ENCODE measurements at places on chromosomes 4 and X.
A peak's percentile ranks its signal among the peaks of the same experiment; 100 is the strongest.

DNA sequence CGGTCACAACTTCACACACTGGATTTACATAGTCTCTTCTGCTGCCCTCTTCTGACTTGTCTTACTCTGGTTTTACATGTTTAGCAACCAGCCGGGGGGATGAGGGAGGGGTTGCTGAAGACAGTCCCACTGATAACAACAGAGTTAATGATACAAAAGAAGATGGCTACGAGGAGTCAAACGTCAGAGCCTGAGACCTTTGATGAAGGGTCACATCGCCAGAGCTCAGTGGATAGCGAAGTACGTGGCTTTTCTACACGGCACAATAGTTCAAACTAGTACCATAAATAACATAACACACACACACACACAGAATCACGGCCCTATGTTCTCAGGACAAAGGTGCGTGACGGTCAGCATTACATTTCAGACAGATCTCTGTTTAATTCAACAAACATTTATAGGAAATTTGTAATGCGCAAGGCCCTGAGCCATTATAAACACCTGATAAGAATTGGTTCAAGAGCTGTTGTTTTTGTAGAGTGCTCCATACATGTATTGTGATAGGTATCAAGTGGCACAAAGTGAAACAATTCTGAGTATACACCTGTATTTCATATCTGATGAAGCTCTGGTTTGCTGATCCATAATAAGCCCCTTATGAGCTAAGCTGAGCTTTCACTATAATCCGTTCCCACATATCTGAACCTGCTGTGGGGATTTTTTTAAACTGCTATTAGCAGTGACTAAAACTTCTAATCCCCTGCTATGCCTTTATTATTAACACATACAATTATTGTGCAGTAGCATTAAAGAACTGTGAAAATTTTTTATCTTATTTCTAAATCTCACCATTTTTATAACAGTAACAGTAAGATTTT is 100.0 kb downstream of the NR3C2 start:
- DNase-seq = no peak

- no peak for DNase-seq
Measured at GRCh38 chrX:104659005-104659744, 93.2 kb downstream of the IL1RAPL2 start.

DNA sequence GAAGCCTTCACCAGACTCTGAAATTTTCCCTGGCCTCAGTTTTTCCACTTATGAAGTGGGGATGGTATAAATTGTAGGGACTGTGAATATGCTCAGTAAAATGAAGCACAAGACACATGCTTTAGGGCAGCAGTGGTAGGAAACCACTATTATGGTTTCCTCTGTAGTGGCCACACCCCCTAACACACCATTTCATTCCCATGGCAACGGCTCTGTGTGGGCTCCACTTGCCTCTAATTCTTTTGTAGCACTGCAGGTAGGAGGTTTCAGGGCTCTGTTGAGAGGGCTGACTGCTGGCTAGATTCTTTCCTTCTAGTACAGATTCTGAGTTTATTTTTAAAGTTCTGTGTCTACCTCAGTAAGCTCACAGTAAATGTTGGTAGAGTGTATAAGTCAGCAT is 3.5 kb upstream of the VMA21 start:
- DNase-seq = no peak

GRCh38 chr4:56640621-56641493 is 40.2 kb downstream of the HOPX start:
- no peak for DNase-seq

GRCh38 chr4:147518846-147519767 is 38.2 kb downstream of the EDNRA start:
- DNase-seq = no peak

- DNase-seq = no peak
Measured at GRCh38 chrX:10117864-10118377, 38.9 kb upstream of the CLCN4 start.

GRCh38 chrX:110847334-110847733 is 51.7 kb upstream of the CHRDL1 start:
- peak; percentile 19 for DNase-seq

- DNase-seq = no peak
Measured at GRCh38 chr4:169941141-169941540, 85.1 kb downstream of the MFAP3L start.

DNA sequence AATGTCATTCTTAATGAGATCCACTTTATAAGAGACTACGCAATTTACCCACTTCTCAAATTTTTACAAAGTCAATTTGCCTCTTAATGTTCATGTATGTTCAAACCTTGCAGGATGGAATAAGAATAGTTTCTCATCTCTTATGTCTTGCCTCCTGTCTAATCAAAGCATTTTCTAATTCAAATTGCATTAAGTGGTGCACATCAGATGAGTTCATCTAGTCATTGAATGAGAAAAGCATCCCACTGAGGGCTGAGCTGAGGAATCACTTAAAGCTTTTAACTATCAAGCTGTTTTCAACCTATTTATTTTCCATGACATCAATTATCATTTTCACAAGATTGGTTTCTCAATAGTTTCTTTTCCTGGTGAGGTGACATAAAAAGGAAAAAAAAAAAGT is 1964.0 kb downstream of the PCDH7 start:
- no peak for DNase-seq

DNA sequence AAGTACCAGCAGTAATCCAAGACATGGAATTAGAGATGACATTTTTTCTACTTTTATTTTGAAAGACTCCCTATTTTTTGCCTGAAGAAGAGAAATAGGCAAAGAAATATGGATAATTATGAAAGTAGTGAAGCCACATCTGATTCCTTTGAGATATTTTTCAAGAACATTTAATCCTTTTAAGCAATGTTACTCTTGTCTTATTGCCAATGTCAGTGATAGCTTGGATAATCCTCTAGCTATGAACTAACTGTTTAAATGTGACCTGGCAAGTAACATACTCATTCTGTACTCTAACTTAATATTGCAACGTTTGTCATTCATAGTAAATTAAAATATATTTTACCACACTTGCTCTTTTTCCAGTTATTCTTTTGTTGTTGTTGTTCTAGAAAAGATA is 181.3 kb downstream of the VEGFC start:
- DNase-seq = no peak

- DNase-seq = no peak
Measured at GRCh38 chrX:23114241-23114640, 114.5 kb downstream of the DDX53 start.

- no peak for DNase-seq
Measured at GRCh38 chr4:145868637-145869409, 69.8 kb downstream of the ZNF827 start.

DNA sequence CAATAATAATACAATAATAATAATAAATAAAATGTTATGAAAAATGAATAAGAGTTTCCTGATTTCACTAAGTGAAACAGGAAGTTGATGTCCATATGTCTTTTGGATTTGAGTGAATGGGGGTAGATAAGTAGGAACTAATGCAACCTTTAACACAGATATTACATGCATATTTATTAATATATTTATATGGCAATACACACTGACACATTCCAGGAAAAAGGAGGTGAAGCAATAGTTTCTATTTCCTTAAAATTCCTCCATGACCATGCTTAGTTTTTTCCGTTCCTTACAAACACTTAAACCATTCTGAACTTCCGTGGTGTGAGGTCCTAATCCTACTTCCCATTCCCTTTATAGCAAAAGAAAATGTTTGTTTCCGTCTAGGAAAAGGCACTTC is 48.3 kb downstream of the ATXN3L start:
- no peak for DNase-seq

- no peak for DNase-seq
Measured at GRCh38 chr4:114537352-114537751, 61.3 kb upstream of the UGT8 start.

- DNase-seq = no peak
Measured at GRCh38 chr4:117987464-117987863, 46.8 kb upstream of the NDST3 start.

DNA sequence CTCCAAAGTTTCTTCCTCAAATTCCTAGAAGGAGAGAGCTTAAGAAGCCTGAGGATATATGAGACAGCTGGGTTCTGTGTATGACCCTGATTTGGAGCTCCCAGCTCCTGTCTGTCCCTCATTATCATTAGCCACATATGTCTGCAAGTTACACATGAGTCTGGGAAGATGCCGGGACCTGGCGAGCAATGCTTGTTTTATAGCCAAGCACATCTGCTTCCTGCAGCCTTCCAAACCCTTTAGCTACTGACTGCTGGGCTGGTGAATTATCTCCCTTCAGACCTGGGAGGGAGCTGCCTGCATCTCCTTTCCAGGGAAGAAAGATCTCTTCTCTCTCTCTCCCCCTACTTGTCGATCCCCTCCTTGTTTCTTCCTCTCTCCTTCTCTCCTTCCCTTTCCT is 556.7 kb upstream of the BOD1L1 start:
- no peak for DNase-seq

GRCh38 chrX:137823257-137823656 is 257.3 kb downstream of the ZIC3 start:
- no peak for DNase-seq

GRCh38 chr4:79831701-79832514 is 241.1 kb downstream of the ANTXR2 start:
- no peak for DNase-seq

DNA sequence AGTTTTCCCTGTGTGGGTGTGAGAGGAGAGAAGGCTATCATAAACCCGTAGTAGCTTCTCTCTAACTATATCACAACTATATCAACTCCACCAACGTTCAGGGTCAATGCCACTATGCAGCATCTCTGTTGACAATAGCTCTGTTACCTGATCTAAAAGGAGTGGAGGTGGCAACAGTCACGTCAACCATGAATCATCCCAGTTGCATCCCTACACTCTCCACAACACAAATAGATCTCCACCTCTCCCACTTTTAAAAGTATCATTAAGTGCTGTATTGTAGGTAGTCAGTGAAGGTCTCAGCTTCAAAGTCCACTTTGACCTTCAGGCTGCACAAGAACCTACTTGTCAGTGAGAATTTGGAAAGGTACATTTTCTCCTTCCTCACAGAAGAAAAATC is 600.5 kb upstream of the GRIA3 start:
- DNase-seq = no peak

GRCh38 chrX:103710609-103711008 is at the start of gene TMEM31:
Gene TMEM31, plus strand, starts transcription at chrX:103710909. Its CDS starts 1,350 bp downstream, at chrX:103712259.
- DNase-seq = no peak

DNA sequence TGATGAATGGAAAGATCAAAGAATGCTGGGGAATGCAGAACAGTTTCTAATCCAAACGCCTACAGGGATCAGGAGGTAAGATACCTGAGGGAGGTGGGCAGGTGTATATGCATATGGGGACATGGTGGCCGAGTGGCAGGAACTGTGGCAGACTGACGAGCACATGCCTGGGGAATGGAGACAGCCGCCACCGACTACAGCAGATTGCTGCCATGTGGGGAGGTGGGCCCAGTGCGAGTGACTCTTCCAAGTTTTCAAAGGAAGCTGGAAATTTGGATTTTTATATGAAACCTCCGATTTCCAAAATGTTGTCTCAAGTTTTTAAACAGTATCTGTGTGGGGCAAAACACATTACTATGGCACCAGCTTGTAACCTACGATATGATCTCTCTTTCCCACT is 9.9 kb downstream of the ZNF827 start:
- no peak for DNase-seq

- DNase-seq = no peak
Measured at GRCh38 chr4:185567381-185568376, 32.4 kb upstream of the PDLIM3 start.

GRCh38 chr4:172245516-172245915 is 432.3 kb downstream of the GALNTL6 start:
- no peak for DNase-seq

- DNase-seq = no peak
Measured at GRCh38 chrX:42536286-42536685, 241.7 kb downstream of the PPP1R2C start.

GRCh38 chrX:6506444-6506843 is 28.5 kb downstream of the VCX3A start:
- DNase-seq = no peak

DNA sequence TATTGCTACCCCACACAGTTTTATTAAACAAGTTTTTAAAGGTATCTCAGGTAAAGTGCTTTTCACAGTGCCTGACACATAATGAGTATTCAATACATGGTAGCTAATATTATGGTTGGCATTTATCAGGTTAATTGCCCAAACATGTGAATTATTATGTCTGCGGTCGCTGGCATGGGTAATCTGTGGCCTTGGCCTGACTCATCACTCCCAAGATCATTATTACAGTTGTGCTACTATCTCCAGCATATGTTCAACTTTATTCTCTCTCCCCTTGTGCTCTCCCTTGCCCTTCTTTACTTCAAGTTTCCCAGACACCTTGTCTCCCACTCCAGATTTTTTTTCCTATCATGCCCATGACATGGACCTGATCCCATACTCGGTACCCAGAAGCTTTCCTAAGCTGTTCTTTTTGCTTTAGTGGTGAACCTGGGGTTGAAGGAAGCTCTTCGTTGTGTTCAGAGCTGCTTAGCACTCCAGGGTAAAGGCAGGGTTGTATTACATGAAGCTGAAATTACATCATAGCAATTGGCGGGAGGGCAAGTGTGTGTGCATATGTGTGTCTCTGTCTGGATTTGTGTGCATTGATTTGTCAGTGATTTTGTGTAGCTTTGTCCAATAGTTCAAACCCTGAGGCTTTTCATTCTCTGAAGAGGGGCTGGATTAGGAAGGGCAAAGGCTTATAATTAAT is 176.5 kb upstream of the NRK start:
- no peak for DNase-seq

DNA sequence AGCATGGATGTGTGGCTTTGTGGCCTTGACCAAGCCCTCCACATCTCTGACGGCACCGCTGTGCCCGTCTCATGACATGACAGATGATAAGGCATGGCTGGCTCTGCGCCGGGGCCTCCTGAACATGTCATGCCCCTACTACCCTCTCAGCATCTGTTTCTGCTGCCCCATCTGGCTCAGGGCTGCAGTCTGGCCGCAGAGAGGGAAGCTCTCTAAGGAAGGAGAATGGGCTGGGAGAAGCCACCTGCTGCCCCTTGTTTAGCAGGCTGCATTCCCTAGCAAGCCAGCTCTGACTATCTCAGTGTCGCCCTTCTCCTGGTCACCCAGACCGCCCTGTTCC is 7.2 kb downstream of the ZNF185 start:
- DNase-seq = no peak

- no peak for DNase-seq
Measured at GRCh38 chr4:90837241-90837640, 710.0 kb downstream of the CCSER1 start.

GRCh38 chr4:185165605-185166063 is 22.6 kb downstream of the SLC25A4 start:
- no peak for DNase-seq

- no peak for DNase-seq
Measured at GRCh38 chrX:90026730-90027129, 105.0 kb downstream of the TGIF2LX start.

GRCh38 chrX:17192106-17192505 is 182.9 kb upstream of the NHS start:
- DNase-seq = no peak

Measured in NCI-H2107 (cell line).